ENCODE measurements at places on chromosomes 2 and 18.

GRCh38 chr2:144520756-144521487 is 1.0 kb upstream of the ZEB2 start:
- DNase-seq: no peak

- no peak for DNase-seq
Observed at GRCh38 chr2:221635949-221636348, 63.8 kb upstream of the EPHA4 start.

GRCh38 chr2:128280158-128280871 is 38.4 kb downstream of the HS6ST1 start:
- no peak for DNase-seq

GRCh38 chr2:21746499-21746898 is 622.7 kb downstream of the TDRD15 start:
- DNase-seq: no peak

DNA sequence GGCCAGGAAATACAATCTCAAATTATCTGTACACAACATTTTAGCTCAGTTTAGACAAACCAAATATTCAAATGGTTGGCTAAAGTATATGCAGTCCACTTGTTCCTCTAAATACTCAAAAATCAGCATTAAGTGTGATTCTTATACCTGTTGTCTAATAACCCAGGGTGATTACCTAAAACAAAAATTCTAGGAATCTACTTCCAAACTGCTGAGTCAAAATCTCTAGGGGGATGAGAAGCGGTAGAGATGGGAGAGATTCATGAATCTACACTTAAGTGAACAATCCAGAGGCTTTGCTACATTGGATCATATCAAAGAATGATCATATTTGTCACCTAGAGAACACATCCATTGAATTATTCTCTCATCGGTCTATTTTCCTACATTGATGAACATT is 420.9 kb upstream of the PKDCC start:
- DNase-seq: no peak

GRCh38 chr2:132884705-132885104 is 214.7 kb upstream of the LYPD1 start:
- DNase-seq: no peak

DNA sequence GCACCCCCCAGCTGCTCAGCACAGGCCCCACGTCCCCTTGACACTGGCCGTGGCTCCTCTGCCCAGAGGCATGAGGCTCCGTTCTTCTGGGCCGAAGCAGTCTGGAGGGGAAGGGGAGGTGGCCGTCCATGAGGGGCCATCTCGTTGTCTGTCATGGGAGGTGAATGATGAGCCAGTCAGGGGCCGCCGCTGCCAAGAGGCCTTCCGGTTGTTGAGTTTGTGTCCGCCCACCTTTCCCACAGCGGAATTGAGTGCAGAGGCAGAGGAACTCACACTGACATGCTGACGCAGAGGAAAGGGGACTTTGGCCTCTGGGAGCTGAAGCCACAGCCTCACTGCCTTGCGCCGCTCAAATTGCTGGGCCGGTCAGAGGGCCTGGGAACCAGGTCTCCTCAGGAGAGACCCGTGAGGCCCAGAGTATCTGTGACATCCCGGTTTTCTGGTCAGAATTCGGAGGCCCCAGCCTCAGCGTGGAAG is 268.4 kb downstream of the ATAD2B start:
- peak; percentile 4 for DNase-seq

GRCh38 chr2:118738524-118739308 is 108.7 kb downstream of the EN1 start:
- DNase-seq: no peak

DNA sequence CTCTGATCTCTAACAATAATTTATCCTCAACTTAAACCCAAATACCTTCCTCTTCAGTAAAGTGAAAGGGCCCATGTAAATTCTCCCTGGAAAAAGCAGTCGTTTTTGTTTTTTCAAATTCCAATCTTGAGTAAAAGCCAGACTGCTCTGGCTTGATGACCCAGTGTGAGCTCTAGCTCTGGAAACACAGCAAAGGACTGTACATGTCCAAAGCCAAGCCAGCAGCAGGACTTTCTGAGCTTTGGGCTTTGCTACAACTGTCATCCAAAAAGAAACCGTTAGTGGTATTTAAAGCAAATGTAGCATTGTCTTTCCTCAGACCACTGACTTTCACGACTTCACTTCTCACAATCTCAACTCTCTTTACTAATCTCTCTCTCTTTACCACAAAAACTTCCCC is 25.4 kb downstream of the SH3YL1 start:
- DNase-seq: no peak

DNA sequence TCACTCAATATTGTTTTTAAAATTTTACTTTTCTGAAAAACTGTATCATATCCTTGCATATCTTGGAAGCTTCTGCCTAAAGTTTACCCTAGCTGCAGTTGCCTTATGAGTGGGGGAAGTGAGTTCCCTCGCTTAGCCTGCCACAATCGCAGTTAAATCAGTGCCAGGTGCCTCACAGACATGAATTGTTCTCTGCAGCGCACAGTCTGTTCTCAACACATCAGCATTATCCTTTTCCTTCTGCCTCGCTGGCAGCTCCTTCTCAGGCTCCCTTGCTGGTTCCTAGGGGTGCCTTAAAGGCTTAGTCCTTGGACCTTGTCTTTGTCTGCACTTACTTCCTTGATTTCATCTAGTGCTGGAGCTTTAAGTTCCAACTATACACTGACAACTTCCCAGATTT is 132.8 kb downstream of the TTC27 start:
- DNase-seq: no peak

- no peak for DNase-seq
Observed at GRCh38 chr2:180647621-180648020, 332.8 kb upstream of the UBE2E3 start.

GRCh38 chr2:173094731-173095130 is 19.1 kb downstream of the MAP3K20 start:
- no peak for DNase-seq

DNA sequence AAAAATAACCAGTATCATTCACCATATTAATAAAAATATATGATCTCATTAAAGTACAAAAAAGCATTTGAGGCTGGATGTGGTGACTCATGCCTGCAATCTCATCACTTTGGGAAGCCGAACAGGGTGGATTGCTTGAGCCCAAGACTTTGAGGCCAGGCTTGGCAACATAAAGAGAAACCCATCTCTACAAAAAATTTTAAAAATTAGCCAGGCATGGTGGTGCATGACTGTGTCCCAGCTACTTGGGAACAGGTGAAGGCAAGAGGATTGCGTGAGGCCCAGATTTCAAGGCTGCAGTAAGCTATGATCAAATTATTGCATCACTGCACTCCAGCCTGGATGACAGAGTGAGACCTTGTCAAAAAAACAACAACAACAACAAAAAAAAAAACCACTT is 75.9 kb downstream of the RAD51AP2 start:
- no peak for DNase-seq

DNA sequence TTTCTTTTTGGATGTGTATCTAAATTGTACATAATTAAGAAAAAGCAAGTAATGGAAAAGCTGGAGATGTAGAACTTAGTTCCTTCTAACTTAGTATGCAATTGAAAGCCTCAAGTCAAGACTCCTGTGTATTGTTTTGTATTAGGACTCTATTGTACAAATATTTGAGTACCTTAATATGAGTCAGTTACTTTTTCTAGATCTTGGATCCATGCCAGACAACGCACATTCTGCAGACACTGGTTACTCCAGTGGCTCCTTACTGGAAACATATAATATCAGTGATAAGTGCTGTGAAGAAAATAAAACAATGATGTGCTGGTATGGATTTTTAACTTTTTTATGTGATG is 1.5 kb downstream of the SLC39A10 start:
- no peak for DNase-seq

GRCh38 chr2:10035053-10035422 is 8.3 kb upstream of the KLF11 start:
- DNase-seq: no peak

DNA sequence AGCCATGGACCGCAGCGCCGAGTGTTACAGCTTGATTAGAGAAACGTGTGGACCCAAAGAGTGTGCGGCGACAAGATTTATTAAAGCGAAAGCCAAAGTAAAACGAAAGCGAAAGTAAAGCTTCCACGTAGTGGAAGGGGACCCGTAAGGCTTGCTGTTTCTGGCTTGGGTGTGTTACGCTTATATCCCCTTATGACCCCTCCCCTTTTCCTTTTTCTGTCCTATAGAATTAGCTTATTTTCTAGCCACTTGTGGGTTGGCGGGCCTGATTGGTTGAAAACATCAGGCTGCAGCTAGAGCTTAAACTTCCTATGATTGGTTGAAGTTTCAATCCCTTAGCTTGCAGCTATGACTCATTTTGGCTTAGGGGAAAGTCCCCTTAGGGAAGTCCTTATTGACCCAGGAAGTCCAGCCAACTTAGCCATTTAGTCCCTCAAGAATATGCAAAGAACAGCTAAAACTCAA is 969.7 kb downstream of the DCDC2C start:
- DNase-seq: no peak

GRCh38 chr18:50410008-50410407 is 35.2 kb downstream of the SKA1 start:
- no peak for DNase-seq

GRCh38 chr18:3604498-3605408 is 154.8 kb downstream of the TGIF1 start:
- no peak for DNase-seq

GRCh38 chr2:234979204-234980167 is 27.7 kb downstream of the SH3BP4 start:
- no peak for DNase-seq

DNA sequence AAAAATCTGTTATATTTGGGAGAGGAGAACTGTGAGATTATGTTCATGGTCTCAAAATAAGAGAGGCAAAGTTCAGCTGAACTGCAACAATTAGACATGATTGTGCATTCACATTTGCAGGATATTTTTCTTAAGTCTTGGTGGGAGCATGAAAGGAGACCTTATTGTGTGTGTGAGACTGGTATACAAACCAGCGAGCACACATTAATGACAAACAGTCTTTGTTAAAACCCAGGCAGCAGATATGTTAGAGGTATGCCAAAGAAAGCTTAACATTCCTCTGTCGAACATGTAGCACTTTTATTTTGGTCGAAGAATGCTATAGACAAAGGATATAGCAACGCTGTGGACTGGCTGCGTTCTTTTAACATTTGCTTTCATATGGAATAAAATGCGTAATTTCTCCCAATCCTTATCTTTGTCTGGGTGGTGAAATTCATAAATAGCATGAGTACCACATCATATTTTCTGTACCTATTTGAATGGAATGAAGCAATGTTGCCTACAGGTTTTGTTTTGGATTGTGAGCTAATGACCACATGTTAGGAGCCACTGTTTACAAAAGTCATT is 88.4 kb downstream of the ICOS start:
- DNase-seq: no peak

- DNase-seq: no peak
Observed at GRCh38 chr2:172878260-172878659, 142.6 kb downstream of the RAPGEF4 start.

DNA sequence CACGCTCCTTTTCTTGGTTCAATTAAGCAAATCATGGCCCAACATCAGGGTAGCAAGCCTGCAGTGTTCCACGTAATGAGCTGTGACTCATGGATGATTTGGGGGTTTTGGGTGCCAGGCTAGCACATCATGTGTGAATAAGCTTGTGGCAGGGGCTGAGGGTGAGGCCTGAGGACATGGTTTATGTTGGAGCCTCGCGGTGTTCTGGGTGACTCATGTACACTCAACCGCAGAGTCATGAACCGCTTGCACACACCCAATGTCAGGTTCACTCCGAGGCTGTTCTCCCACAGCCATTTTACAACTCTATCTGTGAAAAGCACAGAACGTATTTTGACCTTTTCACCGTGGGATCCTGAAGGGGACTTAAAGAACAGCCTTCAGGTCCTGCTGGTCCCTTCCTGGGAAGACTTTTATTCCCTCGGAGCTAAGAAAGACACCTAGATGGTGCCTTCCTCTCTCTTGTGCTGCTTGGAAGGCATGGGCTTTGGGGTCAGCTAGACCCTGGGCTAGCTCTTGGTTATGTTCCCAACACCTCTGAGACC is 139.9 kb upstream of the ZEB2 start:
- peak; percentile 65 for DNase-seq

- no peak for DNase-seq
Observed at GRCh38 chr2:187504312-187504921, 49.8 kb downstream of the TFPI start.

DNA sequence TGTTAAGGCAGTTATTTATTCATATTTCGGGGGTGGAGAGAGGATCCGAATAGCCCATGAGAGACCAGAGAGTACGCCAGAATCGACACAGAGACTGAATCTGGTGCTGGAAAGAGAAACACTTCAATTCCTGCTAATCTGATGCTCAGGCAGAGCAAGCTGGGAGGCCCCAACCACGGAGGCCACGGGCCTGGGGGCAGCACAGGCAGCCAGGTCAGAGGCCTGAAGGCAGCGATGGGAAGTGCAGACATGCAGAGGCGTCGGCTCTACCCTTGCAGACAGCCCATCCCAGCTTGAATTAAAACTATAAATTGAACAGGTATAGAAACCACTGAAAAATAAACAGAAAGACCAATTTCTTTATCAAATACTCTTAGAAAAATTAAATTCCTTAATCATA is 50.6 kb downstream of the PXDN start:
- no peak for DNase-seq

GRCh38 chr18:78191276-78191675 is 788.3 kb upstream of the SALL3 start:
- no peak for DNase-seq

GRCh38 chr2:128477026-128477820 is 158.6 kb upstream of the HS6ST1 start:
- no peak for DNase-seq

DNA sequence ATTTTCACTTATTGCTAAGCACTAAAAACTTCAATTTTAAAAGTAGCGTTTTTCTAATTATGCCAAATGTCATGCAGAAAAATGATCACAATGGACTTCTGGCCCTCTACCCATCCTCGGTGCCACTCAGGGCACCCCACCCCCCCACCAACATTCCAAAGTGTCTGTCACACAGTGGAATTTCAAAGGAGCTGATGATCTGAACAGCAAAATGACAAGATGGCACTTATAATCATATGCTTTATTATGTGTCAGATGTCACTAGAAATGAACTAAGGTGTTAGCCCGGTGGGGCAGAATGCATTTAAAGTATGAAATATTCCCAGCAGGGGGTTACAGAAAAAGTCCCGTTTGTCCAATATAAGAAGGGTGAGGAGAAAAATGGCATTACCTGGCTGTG is 360.7 kb upstream of the RAB12 start:
- no peak for DNase-seq

- no peak for DNase-seq
Observed at GRCh38 chr18:78825168-78825567, 154.4 kb upstream of the SALL3 start.

- DNase-seq: peak; percentile 42
Observed at GRCh38 chr18:13501891-13502290, 224.5 kb downstream of the FAM210A start.

- no peak for DNase-seq
Observed at GRCh38 chr2:240640939-240641338, 15.7 kb downstream of the GPR35 start.

DNA sequence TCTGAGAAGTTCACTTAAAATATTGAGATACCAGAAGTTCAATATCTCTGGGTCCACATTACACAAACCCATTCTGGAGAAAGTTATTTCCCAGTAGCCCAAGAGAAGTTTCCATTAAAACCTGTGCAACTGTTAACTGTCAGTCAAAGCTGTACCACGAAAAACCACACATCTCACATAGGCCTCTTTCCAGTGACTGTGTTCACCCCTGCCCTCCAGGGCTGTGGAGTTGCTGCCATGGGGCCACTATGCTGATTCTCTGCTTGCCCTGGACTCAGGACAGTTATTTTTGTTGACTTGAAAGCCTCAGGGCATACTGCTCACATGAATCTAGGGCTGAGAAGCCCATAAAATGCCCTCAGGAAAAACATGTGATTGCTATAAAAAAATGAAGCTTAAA is 153.8 kb downstream of the PIEZO2 start:
- DNase-seq: no peak

- no peak for DNase-seq
Observed at GRCh38 chr2:214604861-214605260, 194.0 kb downstream of the VWC2L start.

All from activated naive CD4-positive, alpha-beta T cell treated with Interleukin-2 at 50 U/mL for 16 hours (primary cell).